ENCODE measurements at places on chromosomes 13 and 19.

- no peak for DNase-seq
Observed at GRCh38 chr13:106302011-106302410, 233.5 kb downstream of the EFNB2 start.

DNA sequence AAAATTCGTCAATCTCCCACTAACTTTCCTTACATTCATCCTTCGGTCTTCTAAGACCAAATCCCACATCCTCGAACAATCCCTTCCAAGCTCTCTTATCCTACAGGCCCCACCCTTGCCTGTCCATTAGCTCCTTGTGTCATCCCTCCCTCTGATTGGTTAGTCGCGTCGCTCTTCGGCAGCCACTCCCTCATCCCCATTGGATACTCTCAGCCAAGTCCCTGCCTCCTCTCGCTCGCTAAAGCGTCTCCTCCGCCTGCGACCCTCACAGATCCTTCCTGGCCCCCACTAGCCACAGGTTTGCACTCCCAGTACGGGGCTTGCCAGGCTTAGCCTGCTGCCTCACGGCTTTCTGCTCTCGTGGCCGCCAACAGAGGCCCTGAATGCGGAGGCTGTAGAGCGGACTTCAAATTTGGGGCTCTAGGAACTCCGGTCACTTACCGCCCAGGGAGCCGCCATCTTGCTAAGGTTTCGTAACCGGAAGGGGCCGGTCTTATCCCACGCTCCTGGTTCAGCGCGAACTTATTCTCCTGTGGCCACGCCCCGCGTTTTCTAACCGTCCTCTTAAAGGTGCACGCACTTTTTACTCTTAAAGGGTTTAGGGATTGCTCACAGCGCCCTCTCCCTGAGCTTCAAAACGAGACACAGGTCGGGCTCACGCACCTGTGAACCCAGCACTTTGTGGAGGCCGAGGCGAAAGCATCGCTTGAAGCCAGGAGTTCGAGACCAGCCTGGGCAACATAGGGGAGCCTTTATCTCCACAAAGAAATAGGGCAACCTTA, at the start of gene DMAC2:
Gene DMAC2, minus strand, starts transcription at position 472 of the 782 bp plus-strand sequence. Its CDS starts 13 bp downstream, at position 459.
- DNase-seq, result peak; percentile 93

DNA sequence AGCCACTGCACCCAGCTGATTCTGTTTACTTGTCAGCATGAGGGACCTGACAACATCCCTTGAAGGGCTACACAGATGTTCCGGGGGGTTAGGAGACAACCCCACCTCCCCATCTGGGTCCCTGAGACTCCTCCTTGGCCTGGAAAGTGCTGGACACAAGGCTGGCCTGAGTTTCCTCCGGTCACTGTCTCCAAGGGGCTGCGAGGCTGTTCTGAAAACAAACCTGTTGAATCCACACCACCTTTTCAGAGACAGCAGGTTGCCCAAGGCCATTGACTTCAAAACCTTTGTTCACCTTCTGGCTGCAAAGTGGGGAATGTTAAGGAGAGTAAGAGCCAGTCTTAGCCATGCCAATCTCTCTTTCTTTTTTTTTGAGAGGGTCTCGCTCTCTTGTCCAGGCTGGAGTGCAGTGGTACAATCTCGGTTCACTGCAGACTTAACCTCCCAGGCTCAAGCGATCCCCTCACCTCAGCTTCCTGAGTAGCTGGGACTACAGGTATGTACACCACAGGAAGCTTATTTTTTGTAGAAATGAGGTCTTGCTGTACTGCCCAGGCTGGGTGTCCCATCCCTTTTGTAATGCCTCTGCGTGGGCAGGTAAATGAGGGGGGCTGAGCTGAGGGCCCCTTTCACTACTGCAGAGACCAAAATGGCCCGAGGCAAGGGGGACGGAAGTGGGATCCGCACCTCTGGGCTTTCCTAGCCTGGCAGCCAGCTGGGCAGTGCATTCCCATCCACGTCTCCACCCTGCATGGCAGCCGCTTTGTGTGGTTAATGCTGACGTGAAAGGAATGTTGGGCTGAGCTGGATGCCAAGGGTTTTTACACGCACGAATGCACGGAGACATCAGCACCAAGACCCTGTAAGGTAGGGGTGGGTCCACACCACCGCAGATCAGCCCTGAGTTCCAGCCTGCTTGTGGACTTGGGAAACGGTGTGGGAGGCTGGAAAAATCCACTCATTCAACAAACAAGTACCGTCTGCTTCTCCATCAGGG, 1.9 kb upstream of the ZNF628 start:
- no peak for DNase-seq

- no peak for DNase-seq
Observed at GRCh38 chr13:67438465-67438864, 208.3 kb upstream of the PCDH9 start.

DNA sequence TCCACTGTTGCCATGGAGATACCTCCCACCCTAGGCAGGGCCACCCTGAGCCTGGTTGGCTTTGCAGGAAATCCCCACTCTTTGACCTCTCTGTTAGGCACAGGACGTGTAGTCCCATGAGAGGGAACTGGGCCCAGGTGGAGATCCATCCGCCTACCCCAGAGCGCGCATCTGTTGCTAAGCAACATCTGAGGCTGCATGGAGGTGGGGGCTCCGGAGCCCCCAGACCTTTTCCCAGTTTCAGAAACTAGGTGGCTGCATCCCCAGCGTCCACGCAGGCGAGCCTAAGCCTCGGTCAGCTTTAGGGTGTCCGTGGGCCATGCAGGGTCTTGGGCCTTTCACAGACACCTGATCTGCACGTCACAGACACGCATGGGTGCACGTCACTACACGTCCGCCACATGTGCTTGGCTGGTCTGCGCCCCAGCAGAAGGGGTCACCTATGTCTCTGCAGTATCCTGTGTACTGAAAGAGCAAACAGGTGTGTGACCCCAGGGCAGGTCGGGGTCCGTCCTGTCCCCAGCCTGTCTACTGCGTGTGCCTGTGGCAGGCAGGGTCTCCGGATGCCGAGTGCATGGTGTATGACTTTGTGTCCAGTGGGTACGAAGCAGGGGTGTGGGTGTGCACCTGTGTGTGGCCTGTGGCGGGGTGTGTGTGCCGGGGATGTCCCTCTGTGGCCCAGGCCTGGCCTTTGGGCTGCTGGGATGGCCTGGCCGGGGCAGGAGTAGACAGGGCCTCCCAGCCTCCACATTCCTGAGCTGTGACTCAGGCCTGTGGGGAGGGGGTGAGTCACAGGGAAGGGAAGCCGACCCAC, 4.1 kb upstream of the CIRBP start:
- peak; percentile 86 for DNase-seq

DNA sequence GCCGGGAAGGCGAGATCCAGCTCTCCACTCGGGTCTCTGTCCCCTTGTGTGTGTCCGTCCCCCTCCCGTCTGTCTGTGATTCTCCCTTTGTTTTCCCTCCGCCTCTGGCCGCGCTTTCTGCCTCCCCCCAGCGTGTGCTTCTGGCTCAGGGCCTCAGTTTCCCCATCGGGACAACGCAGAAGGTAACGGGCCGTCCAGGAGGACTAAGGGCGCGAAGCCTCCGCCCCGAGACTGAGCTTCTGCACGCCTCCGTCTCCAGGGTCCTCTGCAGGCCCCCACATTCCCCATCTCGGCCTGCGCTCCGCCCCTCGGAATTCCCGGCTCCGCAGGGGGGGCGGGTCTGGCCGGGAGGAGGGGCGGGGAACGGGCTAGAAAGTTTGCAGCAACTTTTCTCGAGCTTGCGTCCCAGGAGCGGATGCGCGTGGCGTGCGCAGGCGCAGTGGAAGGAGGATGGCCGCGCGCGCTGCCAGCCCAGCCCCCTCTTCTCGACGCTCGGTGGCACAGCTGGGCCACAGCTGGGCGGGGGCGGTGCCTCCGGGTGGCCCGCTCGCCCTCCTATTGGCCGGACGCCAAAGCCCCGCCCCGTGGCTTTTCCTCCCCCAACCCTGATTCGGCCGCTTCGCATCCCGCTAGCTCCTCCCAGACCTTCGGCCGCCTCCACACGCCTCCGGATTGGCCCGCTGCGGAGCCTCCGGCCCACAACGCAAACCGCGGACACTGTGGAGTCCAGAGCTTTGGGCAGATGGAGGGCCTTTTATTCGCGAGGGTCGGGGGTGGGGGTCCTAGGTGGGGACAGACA, at the start of gene SIX5:
Gene SIX5, minus strand, starts transcription at position 269 of the 799 bp plus-strand sequence. CDS start 408 bp downstream, outside the sequence.
- peak; percentile 98 for DNase-seq

DNA sequence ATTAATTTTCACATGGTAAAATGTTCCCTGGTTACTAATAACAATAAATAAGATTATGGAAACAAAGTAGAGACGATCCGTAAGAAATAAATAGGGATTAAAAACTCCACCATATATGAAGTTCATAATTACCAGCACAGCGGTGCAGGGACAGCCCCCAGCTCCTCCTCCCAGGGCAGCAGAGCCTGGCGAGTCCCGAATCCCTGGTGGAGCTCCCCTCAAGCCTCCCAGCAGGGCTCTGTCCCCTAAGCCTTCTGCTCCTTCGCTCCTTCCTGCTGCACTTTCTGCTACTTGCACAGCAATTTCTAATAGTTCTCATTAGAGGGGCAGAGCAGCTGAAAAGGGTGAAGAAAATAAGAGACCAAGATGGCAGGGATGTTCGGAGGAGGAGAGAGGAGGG, 43.6 kb downstream of the RASA3 start:
- no peak for DNase-seq

- DNase-seq, result no peak
Observed at GRCh38 chr13:50587645-50588373, 255.7 kb downstream of the DLEU7 start.

GRCh38 chr13:50609011-50609410, 234.5 kb downstream of the DLEU7 start:
- no peak for DNase-seq

DNA sequence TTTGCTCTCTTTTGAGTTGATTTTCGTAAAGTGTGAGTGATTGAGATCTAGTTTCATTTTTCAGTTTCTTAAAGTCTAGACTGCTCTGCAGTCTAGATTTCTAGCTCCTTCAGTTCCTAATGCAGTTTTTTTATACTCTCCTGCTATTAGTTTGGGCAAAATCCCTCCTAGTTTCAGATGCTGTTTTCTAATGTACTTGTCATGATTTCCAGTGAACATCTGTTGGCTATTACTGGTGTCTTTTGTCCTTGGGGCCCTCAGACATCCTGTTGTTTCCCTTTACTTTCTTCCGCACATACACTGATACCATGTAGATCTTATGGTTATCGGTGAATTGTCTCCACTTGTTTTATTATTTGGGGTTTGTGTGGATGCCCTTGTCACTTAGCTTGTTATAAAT, 292.1 kb downstream of the TDRD3 start:
- no peak for DNase-seq

GRCh38 chr19:45075301-45076028, 813 bp downstream of the ZNF296 start:
- DNase-seq, result peak; percentile 89

GRCh38 chr13:35496006-35496405, 19.5 kb upstream of the MAB21L1 start:
- no peak for DNase-seq

- DNase-seq, result no peak
Observed at GRCh38 chr19:21451187-21451586, 54.2 kb upstream of the ZNF429 start.

GRCh38 chr13:32905063-32905863, 111.0 kb upstream of the KL start:
- peak; percentile 48 for DNase-seq
